ENCODE measurements at places on chromosomes 6 and 20.

- peak; percentile 32 for DNase-seq
Measured at GRCh38 chr6:73798592-73798991, 102.6 kb downstream of the CD109 start.

DNA sequence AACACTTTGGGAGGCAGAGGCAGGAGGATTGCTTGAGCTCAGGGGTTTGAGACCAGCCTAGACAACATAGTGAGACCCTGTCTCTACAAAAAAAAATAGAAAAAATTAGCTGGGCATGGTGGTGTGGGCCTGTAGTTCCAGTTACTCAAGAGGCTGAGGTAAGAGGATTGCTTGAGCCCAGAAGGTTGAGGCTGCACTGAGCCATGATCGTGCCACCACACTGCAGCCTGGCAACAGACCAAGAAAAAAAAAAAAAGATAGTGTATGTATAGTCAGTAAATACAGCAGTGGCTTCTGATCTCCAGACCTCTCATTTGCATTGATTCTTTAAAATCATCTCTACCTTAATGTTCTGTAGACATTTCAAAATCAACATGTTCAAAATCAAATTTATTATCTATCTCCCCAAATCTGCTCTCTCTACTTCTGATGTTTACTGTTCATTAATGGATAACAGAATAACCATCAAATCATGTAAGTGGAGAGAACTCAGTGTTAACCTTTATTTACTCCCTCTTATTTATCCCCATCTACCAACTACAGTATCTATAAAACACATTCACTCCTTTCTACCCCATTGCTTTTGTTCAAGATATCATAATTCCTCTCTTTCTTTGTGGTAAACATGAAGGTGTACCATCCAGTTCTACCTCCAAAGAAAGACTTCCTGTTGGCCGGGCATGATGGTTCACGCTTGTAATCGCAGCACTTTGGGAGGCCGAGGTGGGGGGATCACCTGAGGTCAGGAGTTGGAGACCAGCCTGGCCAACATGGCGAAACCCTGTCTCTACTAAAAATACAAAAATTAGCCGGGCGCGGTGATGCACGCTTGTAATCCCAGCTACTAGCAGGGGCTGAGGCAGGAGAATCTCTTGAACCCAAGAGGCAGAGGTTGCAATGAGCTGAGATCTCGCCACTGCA lies 7.7 kb downstream of the PROCR start:
- no peak for DNase-seq

DNA sequence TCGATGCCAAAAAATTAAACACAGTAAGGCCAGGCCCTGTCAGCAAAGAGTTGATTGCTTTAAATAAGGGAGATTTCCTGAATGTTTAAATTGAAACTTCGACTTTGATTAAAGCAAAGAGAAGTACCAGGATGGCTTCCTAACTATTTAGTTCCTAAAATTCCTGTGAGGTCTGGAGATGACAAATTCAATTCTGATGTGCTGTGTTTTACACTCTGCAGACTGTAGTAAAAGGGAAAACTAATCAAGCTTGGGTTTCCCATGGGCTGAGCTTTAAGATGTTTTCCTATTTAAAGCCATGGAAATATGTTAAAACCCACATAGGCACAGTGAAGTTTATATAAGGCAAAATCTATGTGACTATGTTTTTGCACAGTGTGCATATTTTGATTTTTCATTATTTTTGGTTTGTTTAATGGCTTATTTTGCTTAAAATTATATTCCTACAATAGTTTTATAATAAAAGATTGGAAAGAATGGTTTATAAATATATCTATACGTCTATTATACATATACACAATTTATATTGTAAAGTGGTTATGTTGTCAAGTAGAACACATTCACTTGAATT lies 198.5 kb upstream of the EYA4 start:
- DNase-seq, result no peak

GRCh38 chr6:142613981-142614380 lies 312.2 kb downstream of the ADGRG6 start:
- no peak for DNase-seq

DNA sequence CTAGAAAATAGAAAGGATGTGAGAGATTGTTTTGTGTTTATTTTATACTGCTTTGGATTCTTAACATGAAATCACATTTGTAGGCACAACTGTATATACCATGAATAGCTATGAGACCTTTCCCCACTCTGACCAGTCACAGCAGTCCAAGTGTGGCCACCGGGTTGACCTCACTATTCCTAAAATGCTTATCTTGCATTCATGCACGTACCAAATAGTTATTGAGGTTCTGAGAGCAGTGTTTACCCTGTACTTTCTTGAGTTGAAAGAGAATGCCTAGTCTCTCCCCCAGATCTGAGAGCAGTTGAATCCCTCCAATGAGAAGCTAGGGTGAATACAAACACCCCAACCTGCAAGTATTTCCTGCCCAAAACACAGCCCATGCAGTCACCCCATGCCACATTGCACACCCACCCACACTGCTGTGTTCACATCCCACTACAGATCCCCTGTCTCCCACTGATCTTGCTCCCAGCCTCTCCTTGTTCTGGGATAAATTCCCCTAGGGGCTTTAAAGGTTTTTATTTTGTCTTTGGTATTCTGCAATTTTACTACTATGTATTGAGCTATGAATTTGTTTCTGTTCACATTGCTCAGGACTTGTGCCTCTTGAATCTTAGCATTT lies 51.6 kb downstream of the GOPC start:
- DNase-seq, result no peak

DNA sequence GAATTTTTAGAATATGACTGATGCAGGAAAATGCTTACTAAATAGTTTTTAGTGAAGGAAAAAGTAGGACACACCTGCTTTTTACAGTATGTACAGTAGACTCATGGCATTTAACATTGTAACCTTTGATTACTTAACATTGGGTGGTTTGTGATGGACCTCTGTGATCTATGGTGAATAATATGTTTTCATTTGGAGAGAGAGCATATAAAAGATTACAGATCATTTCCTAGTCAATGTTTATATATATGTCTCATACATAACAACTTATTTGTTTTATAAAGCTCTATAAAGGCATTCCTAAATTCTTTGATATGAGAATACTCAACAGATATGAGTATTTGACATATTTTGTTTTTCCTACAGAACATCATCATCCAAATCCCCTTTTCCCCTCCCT lies 129.3 kb upstream of the PDE7B start:
- no peak for DNase-seq

GRCh38 chr6:168734523-168734922 lies 293.5 kb downstream of the SMOC2 start:
- no peak for DNase-seq

DNA sequence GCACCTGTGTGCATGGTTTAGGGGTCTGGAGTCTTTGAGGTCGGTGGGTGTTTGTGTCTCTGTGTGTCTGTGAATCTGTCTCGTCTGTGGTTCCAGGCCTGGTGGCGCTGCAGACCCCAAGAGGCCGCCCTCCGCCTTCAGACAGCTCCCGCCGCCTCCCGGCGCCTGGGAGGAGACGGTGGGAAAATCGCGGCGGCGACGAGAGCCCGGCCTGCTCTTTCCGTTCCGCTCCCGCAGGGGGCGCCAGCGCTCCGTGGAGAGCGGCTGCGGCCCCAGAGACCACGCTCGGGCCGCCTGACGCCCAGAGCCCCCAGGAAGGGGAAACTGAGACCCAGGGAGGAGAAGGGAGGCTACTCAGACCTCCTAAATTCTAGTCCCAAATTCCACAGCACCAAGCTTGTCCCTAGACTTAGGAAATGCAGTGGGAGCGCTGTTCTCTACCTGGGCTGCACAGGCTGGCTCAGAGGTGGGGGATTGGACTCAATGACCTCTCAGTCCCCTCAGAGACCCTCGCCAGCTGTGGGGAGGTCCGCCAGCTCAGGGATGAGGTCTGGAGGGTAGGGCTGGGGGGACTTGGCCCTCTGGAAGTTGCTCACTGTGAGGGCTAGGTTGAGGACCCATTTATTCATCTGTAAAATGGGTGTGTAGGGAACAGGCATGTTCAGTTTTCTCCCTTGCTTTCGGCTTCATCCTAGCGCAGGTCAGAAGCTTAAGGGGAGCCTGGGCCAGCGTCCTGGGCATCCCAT lies 36.9 kb upstream of the BLCAP start:
- no peak for DNase-seq

DNA sequence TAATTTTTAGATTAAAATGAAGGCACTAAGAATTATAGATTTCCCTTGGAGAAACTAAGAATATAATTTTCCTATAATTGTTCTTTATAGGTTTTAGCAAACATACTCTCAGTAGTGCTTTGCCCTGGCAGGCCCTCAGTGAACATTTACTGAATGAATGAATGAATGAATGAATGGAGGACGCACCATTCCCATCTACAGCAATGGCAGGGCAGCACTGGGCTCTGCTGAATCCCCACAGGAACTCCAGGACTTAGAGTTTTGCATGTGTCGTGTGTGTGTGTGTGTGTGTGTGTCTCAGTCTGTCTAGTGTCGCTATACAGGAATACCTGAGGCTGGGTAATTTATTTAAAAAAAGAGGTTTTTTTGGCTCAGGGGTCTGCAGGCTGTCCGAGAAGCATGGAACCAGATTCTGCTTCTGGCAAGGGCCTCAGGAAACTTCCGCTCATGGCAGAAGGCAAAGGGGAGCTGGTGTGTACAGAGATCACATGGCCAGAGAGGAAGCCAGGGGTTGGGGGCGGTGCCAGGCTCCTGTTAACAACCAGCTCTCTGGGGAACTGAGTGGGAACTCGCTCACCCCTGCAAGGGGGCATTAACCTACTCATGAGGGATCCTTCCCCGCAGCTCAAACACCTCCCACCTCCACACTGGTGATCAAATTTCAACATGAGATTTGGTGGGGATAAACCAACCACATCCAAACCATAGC lies 20.1 kb downstream of the RNASET2 start:
- no peak for DNase-seq

DNA sequence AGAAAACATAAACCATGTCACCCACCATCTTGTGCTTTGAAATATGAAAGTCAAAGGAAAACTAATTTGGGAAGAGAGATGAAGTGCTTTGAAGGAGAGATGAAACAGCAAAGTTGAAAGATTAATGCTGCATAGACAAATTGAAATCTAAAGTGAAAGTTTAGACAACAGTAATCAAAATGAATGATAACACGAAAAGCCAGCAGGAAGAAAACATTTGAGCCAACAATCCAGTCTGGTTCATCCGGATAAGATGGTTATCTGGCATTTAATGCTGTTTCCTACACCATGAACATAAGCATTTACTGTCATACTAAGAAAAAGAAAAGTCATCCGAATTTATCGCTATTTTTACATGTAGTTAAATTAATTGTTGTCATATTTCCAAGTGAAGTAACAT lies 595 bp downstream of the HAO1 start:
- no peak for DNase-seq

DNA sequence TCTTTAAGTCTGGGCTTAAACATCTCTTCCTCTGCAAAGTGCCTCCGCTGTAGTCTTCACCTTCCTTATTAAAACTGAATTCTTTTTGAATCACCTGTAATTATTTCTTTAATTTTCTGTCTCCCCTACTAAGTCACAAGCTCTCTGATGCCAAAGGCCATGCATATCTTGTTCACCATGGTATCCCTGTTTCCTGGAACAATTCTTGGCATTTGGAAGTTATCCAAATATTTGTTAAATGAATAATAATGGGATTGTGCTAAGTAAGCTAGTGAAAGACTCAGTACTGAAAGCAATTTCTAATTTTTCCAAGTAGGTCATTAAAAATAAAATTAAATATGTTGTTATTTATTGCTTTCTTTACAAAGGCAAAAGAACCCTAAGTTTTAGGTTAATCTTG lies 12.2 kb downstream of the SNAP91 start:
- no peak for DNase-seq

DNA sequence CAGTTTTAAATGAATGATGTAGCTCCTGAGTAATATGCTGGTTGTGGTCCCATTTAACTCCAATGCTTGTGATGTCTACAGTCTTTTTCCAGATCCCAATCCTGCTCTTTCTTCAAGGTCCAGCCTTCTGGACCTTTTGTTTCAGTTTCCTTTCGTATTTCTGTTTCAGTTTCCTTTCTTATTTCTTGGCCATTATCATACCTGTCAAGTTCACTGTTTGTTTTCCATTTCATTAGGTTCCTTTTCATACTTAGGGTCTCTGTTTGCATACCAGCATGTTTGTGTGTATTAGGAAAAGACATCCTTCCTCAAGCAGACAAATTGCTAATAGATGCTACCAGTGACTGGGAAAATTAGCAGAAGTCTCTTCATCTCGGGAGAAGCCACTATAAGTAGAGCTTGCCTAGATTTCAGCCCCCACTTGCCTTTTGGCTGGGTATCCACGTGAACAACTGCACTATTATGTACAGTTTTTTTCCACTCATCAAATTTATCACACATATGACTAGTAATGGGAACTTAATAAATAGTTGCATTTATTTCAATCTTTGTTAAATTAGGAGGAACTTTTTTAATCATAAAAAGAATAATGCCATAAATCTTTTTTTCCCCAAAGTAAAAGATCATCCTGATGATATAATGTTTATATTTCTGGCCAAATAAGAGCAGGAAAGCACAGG lies 583.4 kb downstream of the BCKDHB start:
- DNase-seq, result no peak

GRCh38 chr20:37259031-37259430 lies 2.6 kb downstream of the GHRH start:
- DNase-seq, result no peak

DNA sequence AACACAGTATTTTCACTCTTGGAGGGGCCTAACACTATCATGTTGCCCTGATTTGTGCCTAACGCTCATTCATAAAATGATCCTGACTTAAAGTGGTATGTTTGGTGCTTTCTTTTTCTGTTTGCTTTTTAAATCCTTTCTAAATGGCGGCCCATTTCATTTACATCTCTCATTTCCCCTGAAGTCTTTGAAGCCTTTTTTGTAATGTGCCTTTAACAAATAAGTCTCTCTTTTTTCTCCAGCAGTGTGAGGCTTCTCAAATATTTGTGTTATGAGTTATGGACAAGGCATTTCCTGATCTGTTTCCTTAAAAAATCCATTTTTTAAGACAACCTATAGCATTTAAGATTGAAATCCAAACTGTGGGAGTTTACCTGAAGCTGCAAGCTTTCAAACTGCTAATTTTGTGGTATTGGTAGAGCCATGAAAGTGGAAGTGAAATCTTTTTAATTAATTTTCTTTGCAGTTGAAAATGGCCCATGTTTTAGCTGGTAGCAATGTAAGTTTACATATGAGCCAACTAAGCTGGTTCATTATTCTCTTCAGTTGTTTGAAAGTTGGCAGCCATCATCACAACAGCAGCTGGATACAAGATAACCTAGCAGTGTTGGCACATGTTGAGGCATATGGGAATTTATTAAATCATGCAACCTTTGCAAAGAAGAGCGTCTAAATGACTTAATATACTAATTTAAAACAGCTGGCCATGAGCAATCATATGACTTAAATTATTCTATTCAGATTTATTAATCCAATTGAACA lies 469.7 kb downstream of the CDKAL1 start:
- no peak for DNase-seq

DNA sequence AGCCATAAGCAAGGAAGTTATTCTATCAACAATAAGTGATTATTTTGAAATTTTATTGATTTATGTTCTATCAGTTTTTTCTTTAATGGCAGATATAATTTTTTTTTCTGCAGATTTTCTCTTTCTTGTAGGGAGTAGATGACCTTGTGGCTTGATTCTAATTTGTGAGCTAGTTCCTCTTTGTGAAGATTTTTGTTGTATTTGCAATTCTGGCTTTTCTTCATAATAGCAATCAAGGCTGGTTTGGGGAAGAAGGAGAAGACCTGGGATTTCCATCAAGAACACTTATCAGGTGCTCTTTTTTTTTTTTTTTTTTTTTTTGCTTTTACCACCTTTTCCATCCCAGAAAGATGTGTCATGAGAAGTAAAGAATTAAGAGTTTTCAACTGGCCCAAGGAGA lies 324.2 kb upstream of the MAN1A1 start:
- no peak for DNase-seq
